Islet precursor cell (in vitro differentiated cells): ENCODE measurements at places on chromosomes 13 and 19.

- no peak for DNase-seq
Observed at GRCh38 chr19:18484992-18485391, 36.9 kb downstream of the ELL start.

DNA sequence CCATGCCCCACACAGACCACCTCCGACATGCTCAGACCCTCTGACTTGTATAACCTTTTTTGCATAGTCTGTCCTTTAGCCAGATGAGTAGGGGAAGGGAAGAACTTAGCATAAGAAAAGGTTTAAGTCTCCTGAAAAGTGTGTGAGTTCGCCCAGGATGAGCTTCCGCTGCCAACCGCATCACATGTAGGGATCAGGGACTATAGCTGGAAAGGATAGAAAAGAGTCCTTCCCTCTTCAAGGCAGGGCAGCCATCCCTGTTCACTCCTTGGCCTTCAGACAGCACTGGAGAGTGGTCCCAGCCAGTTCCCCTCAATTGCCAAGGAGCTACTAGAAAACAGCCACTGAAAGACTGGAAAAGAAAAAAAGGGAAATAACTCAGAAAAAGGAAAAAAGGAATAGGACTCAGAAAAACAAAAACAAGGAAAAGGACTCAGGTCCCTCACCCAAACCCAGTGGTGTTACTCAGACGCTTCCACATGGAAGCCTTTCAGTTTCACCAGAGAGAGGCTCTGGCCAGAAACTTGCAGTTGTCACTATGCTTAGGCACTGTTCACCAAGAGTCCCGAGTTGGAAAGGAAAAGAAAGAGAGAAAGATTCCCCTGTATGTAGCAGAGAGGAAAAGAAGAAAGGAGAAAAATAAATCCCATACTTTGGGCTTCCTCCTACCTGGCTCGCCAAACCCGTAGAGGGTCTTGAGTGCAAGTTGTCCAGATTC, 5.6 kb upstream of the TM9SF2 start:
- no peak for DNase-seq

- DNase-seq = peak; percentile 58
Observed at GRCh38 chr13:89925107-89925506, 1422.4 kb upstream of the MIR17HG start.

GRCh38 chr19:29275266-29275665, 62.3 kb upstream of the UQCRFS1 start:
- DNase-seq = peak; percentile 40

DNA sequence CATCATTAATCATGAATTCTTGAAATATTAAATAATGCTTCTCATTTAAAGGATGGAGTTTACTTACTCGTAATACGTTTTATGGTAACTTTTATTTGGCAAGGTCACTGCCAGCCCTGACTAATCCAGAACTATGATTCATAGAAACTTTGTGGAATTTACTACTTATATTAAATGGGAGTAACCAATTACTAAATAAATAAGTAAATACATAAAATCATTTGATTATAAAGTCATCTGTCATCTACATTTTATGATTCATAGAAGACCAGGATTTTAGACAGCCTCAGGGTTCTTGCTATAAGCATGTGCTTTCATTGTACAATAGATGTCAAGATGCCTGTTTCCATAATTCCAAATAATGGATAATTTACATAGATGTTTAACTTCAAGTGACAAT, 611.1 kb downstream of the TBC1D4 start:
- no peak for DNase-seq

GRCh38 chr13:59319276-59319675, 844.5 kb downstream of the DIAPH3 start:
- no peak for DNase-seq

DNA sequence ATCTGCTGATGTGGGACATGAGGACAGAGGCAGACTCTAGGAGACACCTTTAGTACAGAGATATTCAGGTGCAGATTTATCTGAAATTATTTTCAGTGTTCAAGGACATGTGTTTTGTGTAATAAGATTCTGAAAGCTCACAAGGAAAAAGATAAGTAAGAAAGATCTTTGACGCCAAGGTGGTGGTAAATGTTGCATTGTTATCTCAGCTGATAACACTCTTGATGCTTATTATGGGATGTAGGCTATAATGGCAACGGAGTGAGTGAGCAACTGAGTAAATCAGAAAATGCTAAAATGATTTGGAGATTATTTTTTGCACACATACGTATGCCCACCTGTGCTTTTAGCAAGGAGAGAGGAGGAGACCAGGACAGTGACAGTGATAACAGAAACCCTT, 510.9 kb downstream of the KLF12 start:
- DNase-seq = no peak

DNA sequence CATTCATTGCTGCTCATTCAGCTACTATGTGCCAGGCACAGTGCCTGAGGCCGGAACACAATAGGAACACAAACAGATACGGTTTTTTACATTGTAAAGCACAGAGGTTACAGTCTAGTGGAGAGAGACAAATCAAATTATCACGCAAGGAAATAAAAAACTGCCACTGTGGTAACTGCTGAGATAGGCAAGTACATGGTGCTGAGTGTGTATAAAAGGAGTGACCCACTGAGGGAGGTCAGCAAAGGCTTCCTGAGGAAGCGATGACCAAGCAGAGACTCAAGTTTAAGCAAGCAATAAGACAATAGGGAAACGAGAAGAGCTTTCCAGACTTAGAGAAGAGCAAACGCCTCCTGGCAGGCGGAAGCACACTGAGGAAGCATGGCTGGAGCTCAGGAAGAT, 56.4 kb downstream of the NUFIP1 start:
- no peak for DNase-seq

- no peak for DNase-seq
Observed at GRCh38 chr13:103081435-103081834, 15.2 kb upstream of the SLC10A2 start.

- no peak for DNase-seq
Observed at GRCh38 chr19:33193269-33193864, 763 bp upstream of the LRP3 start.

GRCh38 chr13:30905932-30906383, at the start of gene MEDAG:
Gene MEDAG, plus strand, starts transcription at chr13:30906271. Its CDS starts 245 bp downstream, at chr13:30906516.
- no peak for DNase-seq

- DNase-seq = no peak
Observed at GRCh38 chr19:16405797-16406196, 66.0 kb downstream of the EPS15L1 start.

- no peak for DNase-seq
Observed at GRCh38 chr19:54684527-54684926, 21.7 kb downstream of the LILRB4 start.

DNA sequence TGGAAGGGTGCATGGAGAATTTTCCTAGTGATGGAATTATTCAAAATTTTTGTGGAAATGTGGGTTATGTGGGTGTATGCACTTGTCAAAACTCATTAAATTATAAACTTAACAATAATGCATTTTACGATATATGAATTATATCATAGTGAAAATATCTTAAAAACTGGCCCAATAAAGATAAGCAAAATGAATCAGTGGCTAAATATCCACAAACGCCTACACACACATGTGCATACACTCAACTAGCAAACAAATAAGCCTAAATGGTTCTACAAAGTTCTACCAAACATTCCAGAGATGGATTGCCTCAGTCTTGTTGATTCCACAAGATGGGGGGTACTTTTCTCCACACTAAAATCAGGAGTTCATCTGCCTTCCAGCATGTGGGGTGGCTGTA, 349.5 kb downstream of the TSHZ3 start:
- DNase-seq = no peak

GRCh38 chr19:38942471-38943181, 11.9 kb downstream of the MRPS12 start:
- DNase-seq = no peak

DNA sequence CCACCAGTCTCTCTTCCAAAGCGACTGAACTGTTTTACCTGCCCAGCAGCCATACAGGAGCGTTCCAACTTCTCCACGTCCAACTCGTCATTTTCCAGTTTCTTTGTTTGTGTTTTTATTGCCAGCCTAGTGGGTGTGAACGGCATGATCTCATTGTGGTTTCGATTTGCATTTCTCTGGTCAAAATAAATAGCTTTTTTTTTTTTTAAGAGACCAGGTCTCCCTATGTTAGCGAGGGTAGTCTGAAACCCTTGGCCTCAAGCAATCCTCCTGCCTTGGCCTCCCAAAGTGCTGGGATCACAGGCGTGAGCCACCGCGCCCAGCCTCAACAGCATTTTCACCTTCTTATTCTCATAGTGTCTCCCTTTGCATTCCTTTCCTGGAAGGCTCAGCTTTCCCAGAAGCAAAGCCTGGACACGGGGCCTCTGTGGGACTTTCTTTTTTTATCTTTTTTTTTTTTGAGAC, 4.2 kb upstream of the JSRP1 start:
- DNase-seq = no peak

DNA sequence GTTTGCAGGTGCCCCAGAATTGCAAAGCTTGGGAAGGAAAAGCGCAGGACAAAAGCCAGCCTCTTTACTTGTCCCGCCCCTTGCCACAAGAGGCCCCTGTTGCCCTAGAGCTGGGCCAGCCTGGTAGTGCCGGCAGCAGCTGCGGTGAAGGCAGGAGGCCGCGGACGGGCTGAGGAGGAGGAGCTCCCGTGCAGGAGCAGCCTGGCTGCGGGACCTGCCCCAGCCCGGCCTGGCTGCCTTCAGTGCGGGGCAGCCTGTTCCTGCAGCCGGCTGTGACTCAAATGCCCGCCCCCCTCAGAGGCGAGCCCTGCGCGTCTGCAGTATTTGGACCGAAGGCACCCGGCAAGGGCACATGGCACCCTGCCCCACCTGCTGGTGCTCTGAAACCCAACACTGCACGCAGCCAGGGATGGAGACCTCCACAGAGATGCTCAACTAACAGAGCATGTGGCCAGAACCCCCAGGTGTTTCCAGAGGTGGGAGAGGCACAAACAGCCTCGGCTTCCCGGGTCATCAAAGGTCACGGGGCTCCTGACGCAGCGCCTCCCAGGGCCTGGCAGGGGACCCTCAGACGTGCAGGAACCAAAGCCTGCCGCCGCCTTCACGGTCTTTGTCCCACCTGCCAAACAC, 29.7 kb downstream of the NAXD start:
- peak; percentile 93 for DNase-seq

- no peak for DNase-seq
Observed at GRCh38 chr13:24887759-24888158, 123.8 kb downstream of the RNF17 start.

DNA sequence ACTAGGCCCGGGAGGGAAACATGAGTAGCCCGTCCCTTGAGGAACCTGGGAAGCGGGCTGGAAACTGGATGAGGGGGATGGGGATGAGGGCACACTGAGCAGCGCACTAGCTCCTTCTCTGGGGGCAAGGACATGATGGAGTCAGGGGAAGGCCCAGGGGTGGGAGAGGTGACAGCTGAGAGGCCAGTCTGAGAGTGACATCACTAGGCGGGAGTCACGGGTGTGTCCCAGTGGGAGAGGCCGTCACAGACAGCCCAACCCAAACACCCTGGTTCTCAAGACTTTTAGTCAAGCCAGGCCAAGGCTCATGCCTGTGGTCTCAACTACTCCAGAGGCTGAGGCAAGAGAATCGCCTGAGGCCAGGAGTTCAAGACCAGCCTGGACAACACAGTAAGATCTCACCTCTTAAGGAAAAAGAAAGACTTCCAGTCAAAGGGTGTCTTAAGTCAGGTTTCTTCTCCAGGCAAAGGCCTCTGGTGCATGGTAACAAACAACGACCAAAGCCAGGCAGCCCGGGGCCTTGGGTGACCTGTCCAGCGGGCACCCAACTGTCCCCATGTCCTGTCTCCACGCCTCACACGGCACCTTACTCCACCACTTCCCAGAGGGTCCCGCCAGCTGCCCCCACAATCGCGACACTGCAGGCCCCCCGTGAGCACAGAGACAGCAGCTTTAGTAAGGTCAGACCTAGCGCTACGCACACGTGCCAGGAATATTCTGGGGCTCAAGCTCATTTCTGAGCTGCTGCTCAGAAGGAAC, 25.5 kb upstream of the TIMM44 start:
- DNase-seq = no peak

GRCh38 chr19:14203177-14203576, 2.8 kb downstream of the ADGRL1 start:
- DNase-seq = no peak

DNA sequence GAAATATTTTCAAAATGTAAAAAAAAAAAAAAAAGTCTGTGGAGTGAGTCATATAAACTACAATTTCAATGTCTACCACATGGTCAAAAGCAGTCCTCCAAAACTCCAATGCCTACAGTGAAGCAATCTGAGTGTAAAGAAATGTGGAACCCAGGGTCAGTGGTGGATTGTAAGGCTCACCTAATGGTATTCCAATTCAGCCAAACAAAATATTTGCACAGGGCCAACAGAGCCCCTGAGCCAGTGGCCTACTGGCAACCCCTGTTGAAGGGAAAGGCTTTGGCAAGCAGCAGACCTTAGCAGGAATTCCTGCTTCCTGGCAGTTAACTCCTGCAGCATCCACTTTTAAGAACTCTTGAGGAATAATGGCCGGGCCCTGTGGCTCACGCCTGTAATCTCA, 3.4 kb downstream of the DNMT1 start:
- DNase-seq = no peak

DNA sequence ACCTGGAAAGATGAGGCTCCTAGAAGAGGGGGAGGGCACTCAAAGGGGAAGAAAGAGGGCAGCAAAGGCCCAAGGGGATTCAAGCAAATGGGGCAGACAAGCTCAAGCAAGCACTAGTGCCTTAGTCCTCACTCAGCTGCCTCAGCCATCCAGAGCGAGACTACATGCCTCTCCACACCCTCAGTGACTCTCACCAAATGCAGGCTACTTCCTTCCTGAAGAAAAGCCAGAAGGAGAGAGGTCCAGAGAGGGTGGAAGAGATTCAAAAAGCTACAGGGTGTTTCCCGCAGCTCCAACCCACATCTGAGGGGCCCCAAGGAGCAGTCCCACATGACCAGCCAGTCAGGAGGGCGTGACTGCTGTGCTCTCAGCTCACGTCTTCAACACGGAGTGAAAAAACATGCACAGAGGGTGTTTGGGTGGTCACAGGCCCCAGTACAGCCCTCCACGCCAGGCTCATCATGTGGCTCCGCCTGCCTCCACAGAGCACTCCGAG, 40.5 kb downstream of the MIPEP start:
- DNase-seq = no peak

DNA sequence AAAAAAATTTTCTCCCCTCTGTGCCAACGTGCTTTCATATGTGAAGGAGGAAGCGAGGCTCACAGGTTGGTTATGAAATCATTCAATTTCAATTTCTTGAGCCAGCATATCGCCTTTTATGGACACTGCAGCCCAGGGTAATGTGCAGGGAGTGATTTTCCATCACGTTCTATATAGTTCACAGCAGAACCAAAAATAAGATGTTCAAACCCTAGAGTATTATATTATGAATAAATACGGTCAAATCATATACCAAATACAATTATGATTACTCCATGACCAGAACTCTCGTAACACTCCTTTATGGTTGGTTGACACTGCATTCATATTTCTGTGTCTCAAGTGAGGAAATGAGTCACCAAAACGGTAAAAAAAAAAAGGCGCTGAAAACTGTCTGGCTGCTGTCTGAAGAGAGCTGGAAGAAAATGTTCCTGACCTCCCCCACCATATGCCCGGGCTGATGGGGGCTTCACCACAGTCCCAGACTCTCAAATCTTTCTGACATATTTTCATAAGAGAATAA, 75.8 kb upstream of the UBAC2 start:
- no peak for DNase-seq
